ENCODE measurements at places on chromosomes 6 and 20.

- no peak for DNase-seq
Measured at GRCh38 chr6:41255110-41255509, 27.0 kb downstream of the TREML4 start.

- DNase-seq: no peak
Measured at GRCh38 chr6:105748737-105749161, 337.4 kb upstream of the PRDM1 start.

GRCh38 chr6:13635948-13636658 is 21.0 kb downstream of the NOL7 start:
- no peak for DNase-seq

- DNase-seq: no peak
Measured at GRCh38 chr20:41168281-41169161, 31.2 kb downstream of the PLCG1 start.

GRCh38 chr6:135012349-135012748 is 42.3 kb downstream of the HBS1L start:
- DNase-seq: no peak

- DNase-seq: no peak
Measured at GRCh38 chr6:168183613-168183970, 104.6 kb upstream of the FRMD1 start.

- DNase-seq: no peak
Measured at GRCh38 chr6:147156218-147156617, 48.0 kb upstream of the STXBP5 start.

GRCh38 chr6:138157986-138158638 is 3.6 kb upstream of the ARFGEF3 start:
- DNase-seq: no peak

DNA sequence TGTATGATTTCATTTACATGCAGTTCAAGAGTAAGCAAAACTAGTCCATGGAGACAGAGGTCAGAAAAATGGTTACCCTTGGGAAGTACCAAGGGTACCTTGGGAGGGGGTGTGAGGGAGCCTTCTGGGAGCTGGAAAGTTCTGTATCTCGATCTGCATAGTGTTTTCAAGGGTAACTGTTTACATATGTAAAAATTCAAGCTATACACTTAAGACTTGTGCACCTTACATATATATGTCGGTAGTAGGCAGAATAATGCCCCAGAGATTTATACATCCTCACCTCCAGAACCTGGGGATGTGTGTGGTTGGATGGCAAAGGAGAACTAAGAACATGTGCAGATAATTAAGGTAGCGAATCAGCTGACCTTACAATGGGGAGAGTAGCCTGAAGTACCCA is 31.0 kb downstream of the GABRR2 start:
- DNase-seq: no peak

DNA sequence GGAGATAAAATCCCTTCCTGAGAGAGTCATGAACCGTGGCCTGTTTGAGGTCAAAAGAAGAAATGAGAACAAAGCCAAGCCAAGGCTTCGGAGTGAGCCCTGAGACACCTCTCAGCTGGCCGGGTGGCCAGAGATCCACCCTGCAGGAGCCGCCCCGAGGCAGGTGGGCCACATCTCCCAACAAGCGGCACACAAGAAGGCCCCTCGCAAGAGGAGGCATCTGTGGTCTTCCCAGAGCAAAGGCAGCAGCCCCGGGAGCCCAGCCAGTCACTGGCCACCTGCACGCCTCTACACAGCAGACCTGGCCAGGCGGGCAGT is 30.9 kb upstream of the AFDN start:
- DNase-seq: no peak

DNA sequence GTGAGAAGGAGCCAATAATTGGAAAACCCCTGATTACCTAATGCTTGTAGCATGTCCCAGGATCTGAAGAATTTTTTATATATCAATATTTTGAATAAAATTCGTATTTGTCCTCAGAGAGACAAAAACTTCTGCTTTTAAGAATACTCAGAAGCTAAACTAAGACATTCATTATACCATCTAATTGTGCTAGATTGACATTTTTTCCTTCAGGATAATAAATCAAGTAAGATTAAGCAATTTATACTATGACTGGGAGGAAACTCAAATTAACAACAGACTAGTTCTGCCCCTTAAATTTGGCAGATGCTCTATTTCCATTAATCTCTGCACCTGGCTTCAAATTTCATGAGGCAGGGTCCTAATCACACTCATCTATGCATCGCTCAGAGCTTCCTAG is 291.4 kb downstream of the PLCB1 start:
- no peak for DNase-seq

GRCh38 chr20:8183526-8183925 is 51.5 kb downstream of the PLCB1 start:
- DNase-seq: no peak

GRCh38 chr6:131116321-131116720 is 18.9 kb upstream of the AKAP7 start:
- no peak for DNase-seq

DNA sequence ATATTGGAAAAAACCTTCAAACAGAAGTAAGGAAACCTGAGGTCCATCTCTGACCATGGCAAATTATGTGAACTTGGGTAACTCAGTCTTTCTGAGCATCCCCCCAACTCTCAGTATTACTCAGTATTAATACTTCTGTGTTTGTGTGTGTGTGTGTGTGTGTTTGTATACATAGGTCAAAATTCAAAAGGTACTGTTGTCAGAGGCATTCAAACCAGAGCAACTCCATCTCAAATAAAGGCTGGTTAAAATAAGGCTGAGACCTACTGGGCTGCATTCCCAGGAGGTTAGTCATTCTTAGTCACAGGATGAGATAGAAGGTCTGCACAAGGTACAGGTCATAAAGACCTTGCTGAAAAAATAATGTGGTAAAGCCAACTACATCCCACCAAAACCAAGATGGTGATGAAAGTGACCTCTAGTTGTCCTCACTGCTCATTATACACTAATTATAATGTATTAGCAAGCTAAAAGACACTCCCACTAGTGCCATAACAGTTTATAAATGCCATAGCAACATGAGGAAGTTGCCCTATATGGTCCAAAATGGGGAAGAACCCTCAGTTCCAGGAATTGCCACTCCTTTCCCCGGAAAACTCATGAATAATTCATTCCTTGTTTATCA is 33.3 kb upstream of the SLC22A16 start:
- DNase-seq: no peak

- DNase-seq: no peak
Measured at GRCh38 chr6:5990786-5991185, 15.9 kb downstream of the NRN1 start.

GRCh38 chr6:109768485-109768884 is 77.4 kb downstream of the FIG4 start:
- DNase-seq: no peak

- no peak for DNase-seq
Measured at GRCh38 chr6:48471326-48471725, 360.3 kb upstream of the PTCHD4 start.

GRCh38 chr6:165805636-165806035 is 142.6 kb upstream of the PDE10A start:
- no peak for DNase-seq

DNA sequence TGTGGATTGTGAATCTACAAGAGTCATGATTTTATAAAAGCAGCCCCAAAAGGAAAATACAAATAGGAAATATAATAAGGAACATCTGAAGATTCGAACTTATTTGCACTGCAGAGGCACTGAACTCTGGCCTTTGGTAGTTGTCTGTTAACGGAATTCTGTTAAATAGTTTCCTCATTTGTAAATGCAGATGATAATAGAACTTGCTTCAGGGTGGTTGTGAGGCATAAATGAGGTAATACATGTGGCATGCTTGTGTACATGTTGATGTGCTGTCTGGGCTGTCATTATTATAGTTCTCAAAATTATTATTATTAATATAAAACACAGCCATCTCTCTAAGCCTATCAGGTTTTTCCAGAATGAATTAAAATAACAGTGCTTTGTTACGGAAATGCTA is 302.0 kb downstream of the NRN1 start:
- DNase-seq: no peak

DNA sequence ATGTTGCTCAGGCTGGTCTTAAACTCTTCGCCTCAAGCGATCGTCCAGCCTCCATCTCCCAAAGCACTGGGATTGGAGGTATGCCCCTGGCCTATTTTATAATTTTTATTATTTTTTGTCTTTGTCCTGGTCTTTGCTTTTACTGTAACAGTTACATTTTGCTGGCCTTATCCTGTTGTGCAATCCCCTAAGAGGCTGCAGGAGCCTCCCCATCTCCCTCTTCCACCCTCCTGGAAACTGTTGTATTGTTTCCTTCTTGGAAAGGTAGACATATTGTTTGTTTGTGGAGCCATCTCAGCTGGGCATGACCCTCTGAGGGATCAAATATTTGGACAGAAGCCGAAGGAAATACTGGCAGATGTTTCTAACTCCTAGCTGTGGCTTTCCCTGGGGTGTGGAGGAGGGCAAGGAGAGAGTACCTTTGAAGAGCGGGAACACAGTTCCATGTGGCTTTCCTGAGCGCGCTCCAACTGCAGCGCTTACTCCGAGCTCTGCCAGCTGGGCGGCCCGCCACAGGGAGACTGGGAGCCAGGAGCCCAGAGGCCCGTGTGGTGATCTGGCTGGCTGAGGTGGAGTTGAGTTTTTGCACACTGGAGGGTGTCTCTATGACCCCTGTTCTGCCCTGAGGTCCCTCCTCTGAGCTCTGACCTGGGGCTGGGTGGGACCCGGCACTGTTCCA is 4.9 kb downstream of the MAPK13 start:
- no peak for DNase-seq

GRCh38 chr6:25485821-25486534 is 166.0 kb upstream of the SCGN start:
- DNase-seq: no peak

- no peak for DNase-seq
Measured at GRCh38 chr6:46044881-46045617, 29.4 kb upstream of the CLIC5 start.

GRCh38 chr6:158417760-158418098 is 105.5 kb downstream of the TULP4 start:
- no peak for DNase-seq

- DNase-seq: no peak
Measured at GRCh38 chr20:58694241-58695083, 1.9 kb downstream of the NPEPL1 start.

DNA sequence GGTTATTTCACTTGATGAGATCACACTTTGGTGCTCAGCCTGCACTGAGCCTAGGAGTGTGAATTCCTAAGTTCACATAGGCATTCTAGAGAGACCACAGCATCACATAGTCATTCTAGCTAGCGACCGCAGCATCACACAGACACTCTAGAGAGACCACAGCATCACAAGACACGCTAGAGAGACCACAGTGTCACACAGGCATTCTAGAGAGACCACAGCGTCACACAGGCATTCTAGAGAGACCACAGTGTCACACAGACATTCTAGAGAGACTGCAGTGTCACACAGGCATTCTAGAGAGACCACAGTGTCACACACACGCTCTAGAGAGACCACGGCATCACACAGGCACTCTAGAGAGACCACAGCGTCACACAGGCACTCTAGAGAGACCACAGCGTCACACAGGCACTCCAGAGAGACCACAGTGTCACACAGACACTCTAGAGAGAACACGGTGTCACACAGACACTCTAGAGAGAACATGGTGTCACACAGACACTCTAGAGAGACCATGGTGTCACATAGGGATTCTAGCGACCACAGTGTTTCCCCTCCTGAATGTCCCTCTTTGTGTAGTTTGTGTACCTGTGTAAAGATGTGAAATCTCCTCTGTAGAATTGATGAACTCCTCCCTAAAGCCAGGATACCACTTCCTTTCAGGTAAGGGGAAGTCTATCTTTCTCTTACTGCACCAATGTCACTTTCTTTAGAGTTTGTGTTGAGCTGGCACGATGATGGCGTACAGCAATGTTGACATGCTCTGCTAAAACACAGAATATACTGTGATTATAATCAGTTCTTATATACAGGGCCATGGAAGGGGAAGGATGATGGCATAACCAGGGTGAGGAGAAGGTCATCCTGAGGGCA is 169.4 kb downstream of the ZDHHC14 start:
- peak; percentile 16 for DNase-seq

GRCh38 chr6:112806163-112806865 is 459.2 kb downstream of the RFPL4B start:
- DNase-seq: no peak

GRCh38 chr6:149897015-149897697 is 757 bp downstream of the RAET1E start:
- DNase-seq: no peak

- no peak for DNase-seq
Measured at GRCh38 chr6:165325609-165326008, 16.2 kb upstream of the C6orf118 start.

DNA sequence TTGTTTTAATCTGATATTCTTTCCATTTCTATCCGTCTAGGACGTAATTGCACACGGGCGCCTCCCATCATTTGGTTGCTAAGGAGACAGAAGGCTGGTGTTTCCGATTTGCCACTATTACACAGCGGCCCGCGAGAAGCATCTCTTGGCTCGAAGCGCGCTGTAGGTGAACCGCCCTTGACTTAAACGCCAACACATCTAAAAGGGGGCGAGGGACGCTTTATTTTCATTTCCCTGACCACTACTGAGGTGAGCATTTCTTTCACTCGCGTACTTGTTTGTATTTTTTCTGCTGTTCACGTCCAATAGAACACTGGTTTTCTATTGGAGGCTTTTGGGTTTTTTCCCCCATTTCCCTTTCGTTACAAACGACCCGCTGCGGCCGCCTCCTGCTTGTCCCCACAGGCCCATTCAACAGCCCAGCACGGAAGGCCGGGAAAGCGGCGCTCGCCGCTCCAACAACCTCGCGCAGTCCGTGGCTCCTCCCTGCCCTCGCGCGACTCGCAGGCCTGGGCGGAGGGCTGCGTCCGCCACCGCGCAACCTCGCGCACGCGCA is 505 bp upstream of the WRNIP1 start:
- peak; percentile 26 for DNase-seq

DNA sequence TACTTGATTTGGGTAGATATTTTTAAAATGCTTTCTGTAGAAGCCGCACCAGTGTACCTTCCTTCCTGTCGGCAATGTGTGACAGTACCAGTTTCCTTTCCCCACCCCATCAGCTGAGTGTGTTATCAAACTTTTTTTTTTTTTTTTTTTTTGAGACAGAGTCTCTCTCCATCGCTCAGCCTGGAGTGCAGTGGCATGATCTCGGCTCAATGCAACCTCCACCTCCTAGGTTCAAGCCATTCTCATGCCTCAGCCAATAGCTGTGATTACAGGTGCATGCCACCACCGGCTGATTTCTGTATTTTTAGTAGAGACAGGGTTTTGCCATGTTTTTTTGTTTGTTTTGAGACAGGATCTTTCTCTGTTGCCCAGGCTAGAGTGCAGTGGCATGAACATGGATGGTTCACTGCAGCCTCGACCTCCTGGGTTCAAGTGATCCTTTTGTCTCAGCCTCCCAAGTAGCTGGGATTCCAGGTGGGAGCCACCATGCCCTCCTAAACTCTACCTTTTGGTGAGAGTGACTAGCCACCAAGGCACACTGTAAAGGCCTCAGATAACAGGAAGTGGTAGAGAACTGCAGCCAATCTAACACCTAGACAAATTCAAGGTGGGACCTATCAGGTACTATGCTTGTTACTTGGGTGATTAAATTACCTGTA is 26.5 kb upstream of the ZBTB22 start:
- peak; percentile 45 for DNase-seq

GRCh38 chr6:102995491-102995890 is 1602.0 kb downstream of the GRIK2 start:
- DNase-seq: no peak

All from activated gamma-delta T cell treated with anti-CD3 and anti-CD28 coated beads, Interleukin-2, amount 50 U/mL, for 16 hours (primary cell).